SJCRH30 (cell line): ENCODE measurements at places on chromosomes 1 and 21.
A peak's percentile ranks its signal among the peaks of the same experiment; 100 is the strongest.

DNA sequence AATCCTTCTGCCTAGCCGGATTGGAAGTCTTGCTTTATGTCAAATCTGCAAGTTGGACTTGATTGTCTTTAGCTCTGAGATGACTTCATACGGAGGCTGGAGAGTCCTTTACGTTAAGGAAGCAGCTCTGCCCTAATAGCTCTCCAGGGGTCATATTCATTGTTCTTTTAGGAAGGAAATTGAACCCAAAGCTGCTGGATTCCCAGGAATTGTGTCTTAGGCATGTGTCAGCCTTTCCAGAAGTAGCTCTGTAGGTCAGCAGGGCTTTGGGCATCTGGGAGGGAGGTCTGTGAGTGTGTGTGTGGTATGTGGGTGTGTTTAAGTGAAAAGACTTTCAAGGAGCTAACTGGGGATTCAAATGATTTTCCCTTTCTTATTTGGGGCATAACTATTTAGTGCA is 82.4 kb downstream of the ABCA4 start:
- no peak for DNase-seq

- DNase-seq: no peak
Measured at GRCh38 chr1:113531321-113531720, 141.0 kb downstream of the MAGI3 start.

- DNase-seq: no peak
Measured at GRCh38 chr1:40915581-40915980, 53.4 kb upstream of the CITED4 start.

DNA sequence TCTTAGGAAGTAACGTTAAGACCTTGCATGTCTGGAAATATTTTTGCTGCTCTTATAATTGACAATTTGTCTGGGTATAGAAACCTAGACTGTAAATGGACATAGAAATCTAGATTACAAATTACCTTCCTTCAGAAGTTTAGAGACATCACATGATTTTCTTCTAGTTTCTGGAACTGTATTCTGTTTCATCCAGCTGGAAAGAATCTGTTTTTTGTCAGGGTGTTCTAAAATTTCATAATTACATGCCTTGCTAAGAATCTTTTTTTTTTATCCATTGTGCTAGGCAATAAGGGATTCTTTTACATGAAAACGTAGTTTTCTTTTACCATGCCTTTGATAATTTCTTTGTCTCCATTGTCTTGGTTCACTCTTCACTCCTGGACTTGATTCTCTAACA is 20.7 kb upstream of the S100A7 start:
- no peak for DNase-seq

GRCh38 chr1:172378109-172378760 is 42.2 kb upstream of the C1orf105 start:
- no peak for DNase-seq

- DNase-seq: no peak
Measured at GRCh38 chr1:44105810-44106209, 12.8 kb upstream of the KLF17 start.

- DNase-seq: no peak
Measured at GRCh38 chr1:223770621-223771315, 58.4 kb downstream of the CAPN2 start.

DNA sequence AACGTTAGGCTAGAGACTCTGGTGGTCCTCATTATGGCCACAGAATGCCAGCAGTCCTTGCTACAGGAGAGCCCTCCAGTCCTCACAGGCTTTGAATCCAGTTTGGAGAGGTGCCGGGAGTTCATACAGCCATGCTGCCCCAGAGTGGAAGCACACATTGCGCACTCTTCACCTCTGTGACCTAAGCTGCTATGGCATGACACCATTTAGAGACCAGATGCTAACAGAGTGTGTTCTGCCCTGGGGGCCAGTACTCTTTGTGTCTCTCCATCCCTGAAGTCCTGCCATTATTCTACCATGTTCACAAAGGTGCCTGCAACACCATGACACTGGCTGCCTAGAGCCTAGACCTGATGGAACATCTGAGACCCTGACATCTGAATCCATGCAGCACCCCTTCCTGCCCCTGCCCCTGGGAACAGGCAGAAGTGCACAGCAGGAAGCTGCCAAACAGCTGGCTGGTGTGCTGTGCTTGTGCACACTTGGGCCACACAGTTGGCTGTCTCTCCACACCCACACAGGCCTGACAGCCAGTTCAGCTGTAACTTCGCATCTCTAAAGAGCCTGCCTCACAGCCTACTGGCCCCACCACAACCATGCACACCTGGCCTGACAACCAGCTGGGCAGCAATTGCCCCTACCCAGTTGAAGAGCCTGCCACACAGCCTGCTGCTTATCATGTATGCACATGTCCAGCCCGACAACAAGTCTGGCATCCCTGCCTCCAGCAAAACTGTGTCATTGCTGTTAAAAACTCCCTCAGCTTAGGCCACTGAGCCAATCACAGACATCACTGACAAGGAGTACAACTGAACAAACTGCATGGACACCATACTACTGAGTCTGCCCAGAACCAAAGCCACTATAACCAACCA is 49.1 kb downstream of the MCOLN2 start:
- DNase-seq: no peak

- no peak for DNase-seq
Measured at GRCh38 chr1:22540337-22540736, 23.0 kb upstream of the EPHA8 start.

GRCh38 chr1:200660719-200661118 is 9.0 kb downstream of the DDX59 start:
- DNase-seq: no peak

- DNase-seq: no peak
Measured at GRCh38 chr1:187787736-187788135, 959.0 kb downstream of the PLA2G4A start.

DNA sequence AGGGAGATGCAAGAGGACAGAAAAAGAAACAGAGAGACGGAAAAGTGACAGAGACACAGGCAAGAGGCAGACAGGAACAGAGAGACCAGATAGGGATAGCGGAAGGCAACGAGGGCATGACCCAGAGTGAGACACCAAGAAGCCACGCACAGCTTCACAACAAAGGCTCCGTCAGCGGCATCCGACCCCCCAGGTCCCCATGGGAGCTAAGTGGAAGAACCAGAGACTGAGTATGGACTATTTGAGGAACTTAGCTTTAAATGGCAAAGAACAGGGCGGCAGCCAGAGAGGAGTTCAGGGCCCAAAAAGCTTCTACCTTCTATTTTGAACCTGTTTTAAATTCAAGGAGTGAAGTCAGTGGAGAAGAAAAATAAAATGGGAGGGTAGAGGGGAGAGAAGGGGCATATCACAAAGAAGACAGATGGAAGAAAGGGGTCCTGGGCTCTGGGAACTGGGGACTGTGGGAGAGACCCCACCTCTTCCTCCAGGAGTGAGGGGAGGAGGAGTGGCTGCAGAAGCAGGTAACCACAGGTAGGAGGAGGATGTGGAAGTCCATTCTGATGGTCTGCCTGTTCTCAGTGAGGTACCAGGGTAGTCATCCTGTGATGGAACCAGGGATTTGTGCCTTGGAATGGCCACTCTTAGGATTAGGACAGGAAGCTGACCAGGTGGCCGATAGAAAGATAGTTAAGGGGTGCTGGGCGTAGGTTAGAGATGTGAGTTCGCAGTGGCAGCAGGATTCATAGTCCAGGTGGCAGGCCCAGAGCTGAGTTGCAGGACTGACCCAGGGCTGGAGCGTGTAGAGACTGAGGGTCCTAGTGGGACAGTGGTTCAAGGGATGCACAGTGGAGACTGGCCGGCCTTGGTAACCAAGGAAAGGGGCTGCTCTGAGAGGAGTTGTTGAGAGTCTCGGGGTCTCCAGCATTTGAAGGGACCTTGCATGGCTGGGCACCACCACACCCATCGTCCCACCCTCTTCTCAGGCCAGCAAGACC is 37.7 kb downstream of the CSMD2 start:
- no peak for DNase-seq

- no peak for DNase-seq
Measured at GRCh38 chr1:89978755-89979154, 16.2 kb upstream of the ZNF326 start.

DNA sequence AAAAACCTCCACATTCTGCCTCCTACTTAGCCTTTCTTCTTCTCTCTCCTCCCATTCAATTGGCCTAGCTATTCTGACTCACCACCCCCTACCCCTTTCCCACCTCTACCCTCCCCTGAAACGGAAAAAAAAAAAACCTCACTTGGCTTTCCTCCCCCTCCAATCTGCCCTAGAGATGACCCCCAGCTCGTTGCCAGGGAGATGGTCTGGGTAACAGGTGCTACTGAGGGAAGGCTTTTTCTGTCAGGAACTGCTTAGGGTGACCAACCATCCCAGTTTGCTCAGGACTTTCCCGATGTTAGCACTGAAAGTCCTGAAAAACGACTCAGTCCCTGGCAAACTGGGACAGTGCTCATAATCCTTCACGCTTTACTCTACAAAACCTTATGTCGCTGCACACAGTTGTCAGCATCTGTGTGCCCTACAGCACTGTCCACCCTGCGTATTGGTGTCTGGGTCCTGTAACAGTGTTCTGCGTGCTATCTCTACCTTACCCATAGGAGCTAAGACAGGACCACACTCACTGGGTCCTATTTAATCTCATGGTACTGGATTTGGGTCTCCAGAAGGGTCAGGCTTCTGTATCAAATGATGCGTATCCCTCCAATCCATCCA is 7.7 kb upstream of the CADM3 start:
- peak; percentile 53 for DNase-seq

- DNase-seq: no peak
Measured at GRCh38 chr21:38175306-38175705, 81.5 kb upstream of the KCNJ15 start.

DNA sequence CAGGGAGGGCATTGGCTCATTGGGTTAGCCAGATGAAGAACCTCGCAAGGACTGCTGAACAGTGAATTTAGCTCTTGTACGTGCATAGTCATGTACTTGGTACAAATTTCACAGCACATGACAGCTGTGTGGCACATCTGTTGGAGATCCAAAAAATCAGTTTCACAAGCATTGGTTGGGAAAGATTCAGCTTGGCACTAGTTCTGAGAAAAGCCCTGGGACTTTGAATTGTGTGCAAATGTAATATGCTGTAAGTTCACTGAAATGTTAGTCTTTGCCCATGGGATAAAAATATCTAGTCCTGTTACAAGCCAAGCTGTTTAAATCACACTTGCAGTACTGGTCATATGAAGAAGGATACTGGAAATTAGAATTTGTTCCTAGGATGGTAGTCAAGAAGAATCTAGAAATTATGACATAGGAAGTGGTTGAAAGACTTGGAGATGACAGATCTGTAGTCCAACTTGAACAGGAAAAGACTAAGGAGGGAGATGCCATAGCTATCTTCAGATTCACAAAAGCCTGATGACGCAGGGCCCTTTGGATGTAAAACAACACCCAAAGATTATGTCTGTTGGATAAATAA is 19.2 kb downstream of the LAMC2 start:
- no peak for DNase-seq

- DNase-seq: no peak
Measured at GRCh38 chr1:248906753-248907661, 972 bp downstream of the PGBD2 start.

DNA sequence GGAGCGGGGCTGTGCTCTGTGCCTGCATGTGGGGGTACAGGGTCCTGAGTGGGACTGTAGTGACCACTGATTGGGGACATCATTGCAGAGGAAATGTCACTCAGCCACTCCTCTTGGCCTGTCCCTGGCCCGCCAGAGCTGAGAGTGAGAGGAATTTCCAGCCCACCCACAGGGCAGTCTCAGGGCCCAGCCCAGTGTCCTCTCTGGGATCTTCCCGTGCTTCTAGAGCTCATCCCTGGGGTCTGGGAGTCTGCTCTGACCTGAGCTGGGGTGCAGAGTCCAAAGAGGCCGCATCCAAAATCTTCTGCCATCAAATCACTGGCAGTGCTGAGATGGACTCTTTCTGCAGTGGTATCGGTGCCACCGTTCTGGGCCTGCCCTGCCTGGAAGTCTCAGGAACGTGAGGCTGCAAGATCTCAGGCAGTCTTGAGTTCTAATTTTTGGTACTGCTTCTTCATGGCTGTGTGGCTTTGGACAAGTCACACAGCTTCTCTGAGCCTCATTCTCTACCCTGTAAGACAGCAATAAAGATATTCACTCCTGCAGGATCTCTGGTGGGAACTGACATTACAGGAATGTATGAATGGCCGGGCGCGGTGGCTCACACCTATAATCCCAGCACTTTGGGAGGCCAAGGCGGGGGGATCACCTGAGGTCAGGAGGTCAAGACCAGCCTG is 100.8 kb upstream of the TARDBP start:
- no peak for DNase-seq

DNA sequence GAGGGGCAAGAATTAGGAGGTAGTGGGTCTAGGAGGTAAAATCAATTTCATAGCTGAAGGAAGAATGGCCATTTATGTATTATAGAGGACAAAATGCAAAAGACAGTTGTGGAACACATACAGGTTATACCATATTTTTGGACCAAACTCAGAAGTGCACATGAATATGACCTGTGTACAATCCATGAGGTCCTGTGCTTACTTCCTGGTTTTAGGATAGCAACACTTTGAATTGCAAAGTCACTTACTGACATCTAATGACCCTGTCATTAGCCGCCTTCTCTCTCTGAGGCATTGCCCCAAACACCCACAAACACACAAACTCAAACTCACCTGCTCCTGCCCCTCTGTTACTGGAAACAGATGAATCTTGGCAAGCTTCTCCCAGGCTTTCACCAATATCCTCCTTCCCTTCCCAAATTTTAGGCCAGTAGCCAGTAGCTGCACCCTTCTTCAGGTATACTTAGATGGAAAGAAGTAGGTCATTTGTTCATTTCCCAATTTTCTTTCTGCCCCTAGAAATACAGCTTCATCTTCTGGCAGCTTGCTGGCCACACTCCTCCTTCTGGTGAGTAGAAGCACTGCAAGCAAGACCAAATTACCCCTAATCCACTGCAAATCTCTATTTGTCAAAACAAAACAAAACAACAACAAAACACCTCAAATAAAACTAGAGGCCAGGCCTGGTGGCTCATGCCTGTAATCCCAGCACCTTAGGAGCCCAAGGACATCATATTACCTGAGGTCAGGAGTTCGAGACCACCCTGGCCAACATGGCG is 13.7 kb upstream of the RPL5 start:
- peak; percentile 31 for DNase-seq

- DNase-seq: no peak
Measured at GRCh38 chr1:91891454-91891853, 5.5 kb upstream of the TGFBR3 start.

DNA sequence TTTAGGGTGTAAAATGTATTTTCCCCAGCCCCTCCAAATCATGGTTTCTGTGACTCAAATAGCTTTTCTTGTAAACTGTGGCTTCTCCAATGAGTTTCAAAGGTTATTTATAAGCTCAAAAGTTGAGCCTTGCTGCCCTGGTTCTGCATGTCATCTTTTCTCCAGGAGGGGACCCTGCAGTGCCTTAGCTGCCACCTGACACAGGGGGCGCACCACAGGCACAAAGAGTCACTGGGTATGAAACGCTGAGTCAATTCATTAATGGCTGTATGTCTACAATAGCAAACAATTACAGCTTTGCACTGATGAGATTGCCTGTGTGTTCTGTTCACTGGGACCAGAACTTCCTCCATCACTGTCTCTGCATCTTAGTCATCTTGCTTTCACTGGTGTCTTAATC is 100.8 kb downstream of the PCP4 start:
- DNase-seq: no peak

DNA sequence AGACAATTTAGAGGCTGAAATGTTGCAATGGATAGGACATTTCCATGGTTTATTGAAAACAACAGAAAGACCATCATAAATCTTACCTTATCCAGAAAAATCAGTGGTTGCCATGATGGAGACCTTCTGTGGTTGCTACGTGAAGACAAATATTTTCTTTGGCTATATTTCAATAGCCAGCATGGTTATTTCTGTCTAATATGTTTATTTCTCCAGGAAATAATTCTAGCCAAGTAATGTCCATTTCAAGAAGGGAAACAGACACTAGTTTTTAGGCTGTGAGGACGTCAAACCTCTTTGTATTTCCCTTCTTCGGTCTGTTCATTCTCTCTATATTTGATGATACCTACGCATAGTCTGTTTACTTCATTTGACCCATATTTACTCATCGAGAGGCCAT is 49.2 kb upstream of the NFASC start:
- no peak for DNase-seq
